B cell (primary cell): ENCODE measurements at places on chromosomes 4 and X. TPM values are rescaled to one million over a fixed set of nuclear protein-coding genes. Genes with fewer than 3 reads are reported as not detected.

DNA sequence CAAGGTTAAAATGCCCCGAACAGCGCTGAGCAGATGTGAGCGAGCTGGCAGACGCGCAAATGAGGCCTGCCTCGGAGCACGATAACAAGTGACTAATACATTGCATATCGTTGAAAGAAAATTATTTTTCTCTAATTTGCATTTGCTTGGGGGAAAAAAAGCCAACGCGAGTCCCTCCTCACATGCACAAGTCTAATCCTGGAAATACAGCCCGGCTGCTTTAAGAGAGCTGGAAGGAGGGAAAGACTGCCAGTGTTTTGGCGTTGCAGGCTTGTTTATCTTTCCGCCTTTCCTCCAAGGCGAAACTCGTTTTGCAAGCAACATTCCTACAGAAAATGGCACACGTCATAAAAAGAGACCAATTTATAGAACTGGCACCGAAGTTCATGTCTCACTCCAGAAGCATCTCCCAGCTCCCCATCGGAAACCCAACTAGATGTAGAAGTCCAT, 12.6 kb downstream of the BCOR start:
- no peaks in the 10 kb centered on the region for H3K27me3 ChIP-seq
- H3K27ac ChIP-seq = no peak overlapping the region
- peaks cover 62% of the 10 kb centered on the region for H3K4me1 ChIP-seq
- no peak overlapping the region for H3K4me3 ChIP-seq
- DNase-seq = no peak
- no peaks in the 10 kb centered on the region for H3K36me3 ChIP-seq

GRCh38 chr4:48594180-48594579, 104.1 kb downstream of the ZAR1 start:
- H3K27me3 ChIP-seq = no peaks in the 10 kb centered on the region
- no peak for DNase-seq
- H3K36me3 ChIP-seq = peaks cover 25% of the 10 kb centered on the region
- H3K4me1 ChIP-seq = no peaks in the 10 kb centered on the region
- H3K27ac ChIP-seq = no peak overlapping the region

The GUCY1A1 gene
- 0.12 and 0.40 TPM in 2 replicates for polyA plus RNA-seq

The RHOH gene
- polyA plus RNA-seq = 118 and 174 TPM in 2 replicates
